Trophoblast cell (in vitro differentiated cells and primary cell): ENCODE measurements at places on chromosomes 16 and 17.

- DNase-seq: no peak
These were observed 41.2 kb upstream of the NDRG4 start for GRCh38 chr16:58458606-58459343.

DNA sequence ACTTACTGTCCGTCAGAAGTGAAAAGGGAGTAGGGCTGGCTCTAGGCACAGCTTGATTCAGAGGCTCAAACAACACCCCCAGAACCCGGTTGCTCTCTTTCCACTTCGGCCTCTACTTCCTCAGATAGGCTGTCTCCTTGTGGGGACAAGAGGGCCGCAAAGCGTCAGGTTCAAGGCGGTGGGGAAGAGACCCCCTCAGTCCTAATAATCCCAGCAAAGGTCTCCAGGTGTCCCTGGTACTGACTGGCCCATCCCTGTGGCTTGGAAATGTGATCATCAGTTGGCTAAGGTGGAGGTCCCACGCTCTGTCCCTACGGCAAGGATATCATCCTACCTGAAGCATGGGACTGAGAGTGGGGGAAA lies 26.0 kb downstream of the NGFR start:
- no peak for DNase-seq

GRCh38 chr17:83030432-83030831 lies 49.0 kb upstream of the METRNL start:
- no peak for DNase-seq

DNA sequence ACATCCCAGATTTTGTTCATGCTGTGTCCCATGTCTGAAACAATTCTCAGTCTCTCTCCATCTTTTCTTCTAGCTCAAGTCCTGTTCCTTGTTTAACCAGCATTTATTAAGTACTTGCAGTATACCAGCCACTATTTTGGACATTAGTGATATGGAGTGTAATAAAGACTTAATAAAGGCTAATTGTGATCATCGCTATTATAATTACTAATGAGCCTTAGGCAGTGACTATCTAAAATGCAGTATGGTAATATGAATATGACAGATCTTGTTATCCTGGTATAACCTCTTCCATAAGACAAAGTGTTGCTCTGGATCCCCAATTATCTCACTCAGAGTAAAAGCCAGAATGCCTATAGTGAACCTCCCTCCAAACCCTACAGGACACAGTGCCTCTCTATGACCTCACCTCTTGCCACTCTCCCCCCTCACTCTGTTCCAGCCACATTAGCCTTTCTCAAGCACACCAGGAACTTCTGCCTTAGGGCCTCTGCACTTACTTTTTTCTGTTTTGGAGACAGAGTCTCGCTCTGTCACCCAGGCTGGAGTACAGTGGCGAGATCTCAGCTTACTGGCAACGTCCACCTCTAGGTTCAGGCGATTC lies 1.8 kb upstream of the FLOT2 start:
- no peak for DNase-seq

GRCh38 chr17:9628509-9628908 lies 16.8 kb upstream of the USP43 start:
- no peak for DNase-seq

GRCh38 chr16:47939680-47940079 lies 216.1 kb downstream of the ABCC12 start:
- DNase-seq: no peak

GRCh38 chr17:53719229-53719628 lies 103.5 kb upstream of the KIF2B start:
- no peak for DNase-seq

- no peak for DNase-seq
These were observed 67.1 kb downstream of the IL21R start for GRCh38 chr16:27468941-27469531.

DNA sequence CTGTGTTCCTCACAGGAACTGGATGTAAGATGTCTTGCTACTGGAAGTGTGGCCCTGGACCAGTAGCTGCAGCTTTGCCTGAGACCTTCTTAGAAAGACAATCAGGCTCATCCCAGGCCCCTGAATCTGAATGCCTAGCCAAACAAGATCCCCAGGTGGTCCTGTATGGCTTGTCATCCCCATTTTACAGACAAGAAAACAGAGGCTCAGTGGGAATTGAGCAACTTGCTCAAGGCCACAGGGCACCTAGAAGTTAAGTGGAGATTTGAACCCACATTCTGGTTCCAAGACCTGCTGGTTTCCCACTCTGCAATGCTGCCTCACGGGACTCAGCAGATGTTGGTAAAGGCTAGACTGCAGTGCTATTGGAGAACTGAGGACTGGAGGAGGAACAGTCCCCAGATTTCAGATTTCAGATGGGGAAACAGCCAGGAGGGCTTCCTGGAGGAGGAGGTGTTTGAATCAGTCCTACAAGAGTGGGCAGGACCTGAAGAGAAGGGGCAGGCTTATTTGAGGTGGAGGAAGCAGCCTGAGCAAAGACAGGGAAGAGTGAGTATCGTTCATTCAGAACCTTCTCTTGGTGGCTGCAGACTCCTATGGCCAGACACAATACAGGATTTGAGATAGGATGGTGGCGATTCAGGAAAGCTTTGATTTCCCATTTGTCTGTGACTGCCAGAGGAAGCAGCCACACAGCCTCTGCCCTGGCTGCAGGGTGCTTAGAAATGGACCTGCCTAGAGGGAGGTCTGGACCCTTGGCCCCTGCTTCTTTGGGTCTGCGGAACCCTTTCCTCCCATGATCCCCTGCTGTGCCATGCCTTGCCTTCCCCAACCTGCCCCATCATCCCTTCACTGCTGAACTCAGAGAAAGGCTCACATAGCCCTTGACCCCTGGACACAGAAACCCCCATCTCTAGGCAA lies 233.4 kb upstream of the NLRP1 start:
- no peak for DNase-seq

- DNase-seq: peak; percentile 62
These were observed 100.7 kb downstream of the MGAT5B start for GRCh38 chr17:76968707-76969597.

GRCh38 chr17:42422958-42423712 lies at the start of gene CAVIN1:
Gene CAVIN1 (minus strand): TSS chr17:42423256. CDS start chr17:42423097, 159 bp downstream.
- peak; percentile 74 for DNase-seq

GRCh38 chr16:67244387-67245185 lies 2.7 kb downstream of the FHOD1 start:
- DNase-seq: peak; percentile 61
